Gastrocnemius medialis (tissue), 4 donors: ENCODE measurements at places on chromosomes 6 and 20. TPM values are rescaled to one million over a fixed set of nuclear protein-coding genes. Genes with fewer than 3 reads are reported as not detected.

PBOV1 gene
- not detected for total RNA-seq

DNA sequence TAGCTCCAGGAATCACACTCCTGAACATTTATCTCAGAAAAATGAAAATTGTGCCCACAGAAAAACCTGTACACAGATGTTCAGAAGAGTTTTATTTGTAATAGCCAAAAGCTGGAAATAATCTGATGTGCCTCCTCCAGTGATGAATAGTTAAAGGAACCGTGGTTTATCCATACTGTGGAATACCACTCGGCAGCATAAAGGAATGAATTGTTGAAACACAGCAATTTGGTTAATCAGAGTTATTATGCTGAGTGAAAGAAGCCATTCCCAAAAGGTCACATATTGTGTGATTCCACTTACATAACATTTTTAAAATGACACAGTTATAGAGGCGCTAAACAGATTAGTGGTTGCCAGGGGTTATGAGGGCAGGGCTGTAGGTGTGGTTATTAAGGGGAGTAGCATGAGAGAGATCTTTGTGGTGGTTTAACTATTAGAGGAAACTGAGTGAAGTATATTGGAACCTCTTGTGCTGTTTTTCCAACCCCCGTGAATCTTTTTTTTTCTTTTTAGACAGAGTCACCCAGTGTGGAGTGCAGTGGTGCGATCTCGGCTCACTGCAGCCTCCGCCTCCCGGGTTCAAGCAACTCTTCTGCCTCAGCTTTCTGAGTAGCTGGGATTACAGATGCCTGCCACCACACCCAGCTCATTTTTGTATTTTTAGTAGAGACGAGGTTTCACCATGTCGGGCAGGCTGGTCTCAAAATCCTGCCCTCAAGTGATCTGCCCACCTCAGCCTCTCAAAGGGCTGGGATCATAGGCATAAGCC is 26.2 kb downstream of the PSMF1 start:
- DNase-seq: no peak

DEF6 gene
- 2.9 TPM for total RNA-seq

DNA sequence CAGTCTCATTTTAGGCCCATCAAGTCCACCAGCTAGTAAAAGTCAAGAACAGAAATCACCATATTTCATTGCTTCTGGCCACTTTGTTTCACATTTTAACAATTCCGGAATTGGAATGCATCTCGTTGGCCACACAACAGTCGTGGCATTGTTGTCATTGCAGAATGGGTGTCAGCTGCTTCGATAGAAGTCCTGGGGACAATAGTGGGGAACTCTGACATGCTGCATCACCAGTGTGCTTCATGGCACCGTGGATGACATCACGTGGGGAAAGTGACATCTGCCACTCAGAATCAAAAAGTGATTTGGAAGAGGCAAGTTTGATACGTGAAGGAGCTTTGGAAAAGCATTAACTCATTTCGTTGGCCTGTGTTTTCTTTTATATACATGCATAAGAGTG is 43.8 kb upstream of the XRN2 start:
- DNase-seq: no peak

PRDM13 gene
- total RNA-seq: not detected

PLG gene
- total RNA-seq: not detected

- no peak for DNase-seq
These were observed 868.3 kb upstream of the FLRT3 start for GRCh38 chr20:15205719-15206118.

DNA sequence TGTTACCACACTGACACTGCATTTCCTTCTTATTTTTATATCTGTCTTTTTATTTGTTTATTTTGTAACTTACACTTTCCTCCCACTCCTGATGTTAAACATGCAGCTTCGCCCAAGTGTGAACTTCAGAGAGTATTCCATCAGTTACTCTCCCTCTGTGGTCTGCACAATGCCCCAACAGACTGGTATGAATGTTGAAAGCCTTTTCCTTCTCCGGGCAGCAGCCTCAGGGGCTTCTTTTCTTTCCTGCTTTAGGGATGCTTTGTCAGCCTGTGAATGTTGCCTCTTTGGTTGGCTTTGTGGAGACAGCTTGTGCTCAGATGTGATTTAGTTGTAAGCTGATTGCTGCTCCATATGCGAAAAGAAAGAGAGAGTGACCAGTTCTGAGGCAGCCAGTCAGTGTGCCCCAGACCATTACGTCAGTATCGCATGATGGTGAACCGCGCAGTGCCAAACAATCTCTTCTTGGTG is 44.0 kb downstream of the SMPDL3A start:
- DNase-seq: no peak

GRCh38 chr6:149563203-149563927 is 2.8 kb upstream of the GINM1 start:
- DNase-seq: no peak

FAM162B gene
- 3.9 TPM for total RNA-seq

- no peak for DNase-seq
These were observed 20.2 kb upstream of the OLIG3 start for GRCh38 chr6:137514418-137514817.

GRIK2 gene
- total RNA-seq: 0.40 TPM

- DNase-seq: no peak
These were observed 81.2 kb upstream of the CCN6 start for GRCh38 chr6:111972745-111973117.
